Stimulated activated CD8-positive, alpha-beta memory T cell treated with anti-CD3 and anti-CD28 coated beads, Interleukin-4, amount 100 ng/mL, for 24 hours (primary cell): ENCODE measurements at places on chromosomes 12 and 14.
A peak's percentile ranks its signal among the peaks of the same experiment; 100 is the strongest.

- no peak for DNase-seq
Measured at GRCh38 chr14:34122081-34122480, 171.2 kb upstream of the EGLN3 start.

DNA sequence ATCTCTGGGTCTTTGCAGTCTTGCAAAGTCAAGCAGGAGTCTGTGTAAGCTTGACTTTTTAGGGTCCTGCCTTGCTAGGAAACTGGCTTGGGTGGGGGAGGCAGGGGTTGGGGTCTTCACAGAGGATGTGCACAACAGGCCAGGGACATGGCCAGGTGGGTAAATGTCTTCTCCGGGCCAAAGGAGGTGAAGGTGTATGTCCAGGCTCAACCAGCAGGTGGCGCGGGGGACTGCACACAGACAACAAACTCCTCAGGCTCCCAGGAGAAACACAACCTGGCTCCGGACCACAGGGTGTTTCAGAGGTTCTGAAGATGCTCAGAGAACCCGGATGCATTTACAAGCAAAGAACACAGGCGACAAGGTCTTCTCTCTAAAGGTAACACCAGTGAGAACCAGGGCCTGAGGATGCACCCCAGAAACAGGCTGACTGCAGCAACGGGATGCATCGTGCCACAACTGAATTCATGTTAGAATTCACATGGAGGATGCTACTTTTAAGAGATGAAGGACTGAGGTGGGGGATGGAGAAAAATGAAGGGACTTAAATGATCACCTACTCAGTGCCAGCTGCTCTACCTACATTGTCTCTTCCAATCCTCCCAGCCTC, 56.0 kb downstream of the PLEKHG3 start:
- peak; percentile 23 for DNase-seq

- no peak for DNase-seq
Measured at GRCh38 chr12:30308010-30308717, 387.5 kb downstream of the IPO8 start.

DNA sequence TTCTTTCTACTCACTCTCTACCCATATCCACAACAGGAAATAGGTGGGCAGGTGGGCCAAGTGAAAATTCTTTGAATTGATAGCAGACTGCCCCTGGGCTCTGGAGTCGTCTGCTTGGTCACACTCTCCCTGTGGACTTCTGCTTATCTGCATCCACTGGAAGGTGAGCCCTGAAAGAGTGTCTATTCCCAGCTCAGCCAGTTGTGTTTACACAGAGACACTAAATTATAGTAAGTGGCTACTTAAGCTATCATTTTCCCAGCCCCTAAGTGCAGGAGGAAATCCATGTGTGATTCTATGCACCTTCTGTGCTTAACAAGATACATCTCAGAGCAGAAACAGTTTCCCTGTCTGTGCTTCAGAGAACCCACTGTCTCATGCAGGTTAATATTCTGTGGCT, 338.4 kb downstream of the FUT8 start:
- no peak for DNase-seq

GRCh38 chr12:115709540-115710011, 567.9 kb downstream of the MED13L start:
- no peak for DNase-seq

- no peak for DNase-seq
Measured at GRCh38 chr14:61653507-61653906, 41.8 kb upstream of the HIF1A start.

GRCh38 chr14:101004954-101005353, 101.4 kb upstream of the RTL1 start:
- DNase-seq = no peak

- no peak for DNase-seq
Measured at GRCh38 chr12:124432376-124432775, 135.0 kb downstream of the NCOR2 start.
